ENCODE measurements at places on chromosomes 12 and 14.

GRCh38 chr14:54606178-54606577 is 39.2 kb downstream of the SAMD4A start:
- no peak for DNase-seq

DNA sequence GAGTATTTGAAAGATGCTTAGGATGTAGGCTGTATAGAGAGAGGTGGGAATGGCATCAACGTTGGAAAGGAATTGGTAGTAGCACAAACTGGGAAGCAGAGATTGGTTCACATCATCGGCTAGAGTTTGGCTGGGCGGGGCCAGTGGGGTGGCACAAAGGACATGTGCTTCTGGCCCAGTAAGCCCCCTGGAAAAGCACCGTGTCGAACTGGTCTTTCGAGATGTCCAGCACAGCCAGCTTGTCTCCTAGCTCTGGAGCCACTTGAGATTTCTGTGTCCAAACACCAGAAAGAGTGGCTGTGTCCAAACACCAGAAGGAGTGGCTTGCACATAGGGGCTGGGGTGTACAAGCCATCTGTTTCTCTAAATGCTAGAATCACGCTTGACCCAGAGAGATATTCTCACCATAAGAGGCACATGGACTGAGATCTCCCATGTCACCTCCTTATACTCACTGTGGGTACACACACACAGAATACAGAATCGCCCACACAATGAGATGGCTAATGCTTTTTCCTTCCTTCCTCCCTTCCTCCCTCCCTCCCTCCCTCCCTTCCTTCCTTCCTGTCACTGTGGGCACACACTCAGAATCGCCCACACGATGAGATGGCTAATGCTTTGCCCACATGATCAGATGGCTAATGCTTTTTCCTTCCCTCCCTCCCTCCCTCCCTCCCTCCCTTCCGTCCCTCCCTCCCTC is 41.8 kb upstream of the KCNK13 start:
- DNase-seq, result no peak

DNA sequence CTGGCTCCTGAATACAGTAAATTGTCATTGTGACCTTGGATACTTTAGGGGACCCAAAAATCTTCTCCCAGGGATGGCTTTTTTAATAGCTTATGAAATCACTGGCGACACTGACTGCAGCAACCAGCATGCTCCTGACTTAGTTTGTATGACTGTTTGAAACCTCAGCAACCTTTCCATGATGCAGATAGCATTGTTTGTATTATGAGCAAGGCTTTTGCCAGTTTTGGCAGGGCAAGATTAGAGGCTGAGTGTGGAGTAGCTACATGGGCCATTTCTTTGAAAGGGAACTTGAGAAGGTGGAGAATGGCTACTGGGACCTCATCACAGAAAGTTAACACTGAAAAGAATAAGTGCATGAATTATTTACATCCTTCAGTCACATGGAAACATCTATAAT is 50.9 kb downstream of the SLC4A8 start:
- no peak for DNase-seq

- DNase-seq, result no peak
Observed at GRCh38 chr12:47190905-47191304, 111.1 kb upstream of the AMIGO2 start.

DNA sequence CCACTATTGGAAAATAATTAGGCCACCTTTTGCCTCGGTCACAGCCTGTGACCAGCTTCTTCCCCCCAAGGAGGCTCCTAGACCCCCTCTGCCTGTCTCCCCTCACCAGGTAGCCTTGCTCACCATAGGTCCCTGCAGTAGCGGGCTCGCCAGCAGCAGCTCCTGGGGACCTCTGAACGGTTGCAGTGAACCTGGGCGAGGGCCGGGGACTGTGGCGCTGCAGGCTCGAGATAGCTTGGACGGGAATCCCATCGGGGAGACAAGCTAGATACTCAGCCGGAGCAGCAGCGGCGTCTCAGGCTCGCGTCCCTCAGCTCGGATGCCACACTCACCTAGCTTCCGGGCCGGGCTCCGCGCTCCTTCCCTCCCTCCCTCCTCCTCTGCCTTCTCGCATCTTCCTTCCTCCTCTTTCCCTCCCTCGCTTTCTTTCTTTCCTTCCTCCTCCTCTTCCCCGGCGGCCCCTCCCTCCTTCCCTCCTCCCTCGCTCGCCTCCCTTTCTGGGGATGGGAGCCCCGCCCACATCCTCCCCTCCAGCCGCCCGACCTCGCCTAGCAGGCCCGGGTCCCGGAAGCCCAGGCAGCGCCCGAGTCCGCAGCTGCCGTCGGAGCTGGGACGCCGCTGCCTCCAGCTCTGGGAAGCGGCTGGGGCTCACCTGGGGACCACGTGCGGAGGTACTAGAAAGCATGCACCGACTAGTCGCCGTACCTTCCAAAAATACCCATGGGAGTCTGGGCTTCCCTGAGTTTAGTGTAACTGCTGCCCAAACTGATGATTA is at the start of gene BMP4:
BMP4 (minus strand) TSS at position 399 of the 775 bp plus-strand sequence. CDS start 4,603 bp downstream, outside the sequence.
- no peak for DNase-seq

DNA sequence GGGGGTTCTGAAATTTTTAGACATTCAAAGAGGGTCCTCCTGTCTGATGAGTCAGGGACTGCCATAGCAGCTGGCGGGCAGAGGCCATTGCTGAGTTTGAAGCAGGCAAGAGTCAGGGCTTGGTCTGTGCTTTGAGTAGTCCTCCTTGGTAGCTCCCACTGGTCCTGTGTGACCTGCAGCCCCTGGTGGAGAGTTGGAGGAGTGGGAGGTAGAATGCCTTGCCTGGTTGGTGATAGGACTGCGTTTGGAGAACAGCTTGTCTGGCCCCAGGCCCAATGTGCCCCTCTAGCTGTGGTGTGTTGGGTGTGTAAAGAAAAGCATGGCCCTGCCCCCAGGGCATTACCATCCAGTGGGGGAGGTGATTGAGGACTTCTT is 116.7 kb downstream of the BEGAIN start:
- DNase-seq, result no peak

DNA sequence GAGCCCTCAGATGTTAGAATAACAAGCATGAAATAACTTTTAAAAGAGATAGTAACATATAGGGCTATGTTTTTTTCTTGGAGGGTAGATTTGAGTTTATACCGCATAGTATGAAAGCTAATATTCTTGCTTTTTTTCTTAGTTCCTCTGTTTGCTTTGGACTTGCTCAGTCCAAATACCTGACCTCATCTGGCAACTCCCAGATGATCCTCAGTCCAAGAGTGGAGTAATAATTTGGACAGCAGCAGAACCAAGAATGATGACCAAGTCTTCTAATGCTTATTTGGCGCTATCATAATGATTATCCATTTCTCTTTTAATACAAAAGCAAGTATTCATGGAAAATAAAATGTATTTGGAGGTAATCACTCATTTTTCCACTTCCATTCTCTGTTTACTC is 45.6 kb downstream of the GUCY2C start:
- no peak for DNase-seq

- DNase-seq, result no peak
Observed at GRCh38 chr12:96208346-96208745, 14.2 kb downstream of the ELK3 start.

GRCh38 chr12:77163074-77164038 is 98.0 kb upstream of the E2F7 start:
- DNase-seq, result no peak

DNA sequence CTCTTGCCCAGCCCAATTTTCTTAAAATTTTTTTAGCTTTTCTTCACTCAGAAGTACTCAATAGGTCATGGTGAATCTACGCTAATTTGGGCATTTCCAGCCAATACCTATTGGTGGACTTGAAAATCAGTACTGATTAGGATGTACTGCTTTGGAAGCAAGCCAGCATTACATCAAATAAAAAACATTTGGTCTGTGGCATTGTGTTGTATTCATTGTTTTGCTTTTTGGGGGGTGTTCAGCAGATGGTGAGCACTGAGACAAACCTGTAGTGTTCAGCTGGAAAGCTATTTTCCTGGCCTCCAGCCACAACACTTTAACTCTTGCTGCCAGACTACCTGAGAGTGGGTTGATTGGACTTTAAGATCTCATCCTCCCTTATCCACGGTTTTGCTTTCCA is 4.0 kb downstream of the MAPKAPK5 start:
- DNase-seq, result no peak

DNA sequence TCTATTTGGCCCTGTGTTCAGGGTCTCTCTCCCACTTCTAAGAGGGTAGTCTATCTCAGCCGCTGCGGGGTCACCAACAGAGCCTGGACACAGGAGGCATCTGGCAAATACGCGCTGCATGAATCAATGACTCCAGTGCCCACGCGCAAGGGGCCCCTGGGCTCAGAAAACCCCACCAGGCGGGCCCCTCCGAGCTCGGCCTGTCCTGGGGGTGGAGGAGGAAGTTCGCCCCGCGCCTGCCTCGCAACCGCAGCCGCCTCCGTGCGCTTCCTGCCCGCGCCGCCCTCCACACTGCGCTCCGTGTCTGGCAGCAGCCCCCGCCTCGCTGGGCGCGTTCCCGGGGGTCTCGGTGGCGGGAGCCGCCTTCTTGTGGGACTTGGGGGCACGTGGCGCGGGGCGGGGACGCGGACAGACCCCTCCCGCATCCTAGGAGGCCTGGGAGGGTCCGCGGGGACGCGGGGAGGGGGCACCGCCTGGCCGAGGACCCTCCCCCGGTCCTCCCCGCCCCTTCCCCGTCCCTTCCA is 811 bp upstream of the FBRSL1 start:
- DNase-seq, result no peak

DNA sequence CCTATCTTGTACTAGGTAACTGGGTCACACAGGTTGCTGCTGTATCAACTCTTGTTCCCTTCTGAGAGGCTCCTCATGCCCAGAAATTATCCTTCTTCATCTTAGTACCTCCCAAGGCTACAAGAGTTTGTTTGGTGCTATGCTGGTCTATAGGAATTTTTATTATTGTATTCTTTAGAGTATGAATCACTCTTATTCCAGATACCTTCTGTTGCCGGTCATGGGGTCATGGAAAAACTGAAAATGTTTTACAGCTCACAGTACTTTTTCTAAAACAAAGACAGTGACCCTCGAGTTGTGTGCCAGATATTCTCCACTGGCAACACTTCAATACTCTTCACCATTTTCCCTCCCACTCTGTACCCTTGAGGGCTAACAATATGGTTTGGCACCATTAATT is 1598.0 kb upstream of the TMEM132C start:
- no peak for DNase-seq

DNA sequence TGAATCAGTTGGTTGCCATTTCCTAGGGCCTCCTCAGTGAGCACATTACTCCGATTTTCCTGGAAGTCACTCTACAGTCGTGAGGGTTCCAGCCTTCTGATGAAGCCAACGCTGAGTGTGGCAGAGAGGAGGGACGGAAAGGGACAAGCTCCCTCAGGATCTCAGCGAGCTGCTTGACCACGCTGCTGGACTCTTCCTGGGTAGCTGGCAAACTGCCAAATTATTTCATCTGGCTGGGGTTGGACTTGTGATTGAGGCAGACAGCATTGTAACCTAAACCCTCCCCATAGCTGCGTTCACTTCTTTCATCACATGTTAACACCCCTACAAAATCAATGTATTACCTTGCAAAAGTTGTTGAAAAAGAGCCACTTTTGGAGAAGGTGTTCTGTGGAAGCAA is 69.6 kb upstream of the CHST11 start:
- no peak for DNase-seq

DNA sequence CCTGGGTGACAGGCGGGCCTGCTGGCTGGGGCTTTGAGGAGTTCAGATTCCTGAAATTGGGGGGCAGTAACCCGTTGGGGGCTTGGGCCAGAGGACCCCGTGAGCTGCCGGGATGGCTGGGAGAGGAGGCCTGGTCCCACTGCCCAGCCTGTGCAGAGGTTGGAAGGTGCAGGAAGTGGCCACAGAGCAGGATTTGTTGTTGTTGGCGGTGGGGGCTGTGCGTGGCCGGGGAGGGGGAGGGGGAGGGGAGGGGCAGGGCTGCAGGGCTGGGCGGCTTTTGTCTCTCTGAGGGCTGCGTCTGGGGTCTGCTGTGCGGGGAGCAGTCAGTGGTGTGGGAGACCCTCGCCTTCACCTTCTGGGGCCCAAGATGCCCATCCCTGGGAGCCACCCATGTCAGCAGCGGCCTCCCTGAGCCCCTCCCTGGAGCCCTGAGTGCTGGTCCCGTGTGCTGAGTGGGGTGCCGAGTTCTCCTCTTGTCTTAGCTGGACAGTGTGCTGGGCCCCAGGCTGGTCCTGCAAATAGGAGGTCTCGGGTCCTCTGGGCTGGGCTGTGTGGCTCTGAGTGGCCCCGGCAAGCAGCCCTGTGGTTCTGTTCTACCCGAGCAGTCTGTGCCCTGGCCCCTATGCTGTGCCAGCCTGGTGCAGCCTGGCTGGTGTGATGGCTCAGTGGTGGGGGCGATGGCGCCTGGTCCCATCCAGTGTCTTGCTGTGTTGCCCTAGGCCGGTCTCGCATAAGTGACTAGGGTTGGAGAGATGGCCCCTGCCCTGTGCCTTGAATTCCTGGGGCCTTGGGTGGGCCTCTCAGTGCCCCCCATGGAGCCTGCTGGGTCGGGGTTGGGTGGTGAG is 10.3 kb downstream of the KIF26A start:
- DNase-seq, result no peak

DNA sequence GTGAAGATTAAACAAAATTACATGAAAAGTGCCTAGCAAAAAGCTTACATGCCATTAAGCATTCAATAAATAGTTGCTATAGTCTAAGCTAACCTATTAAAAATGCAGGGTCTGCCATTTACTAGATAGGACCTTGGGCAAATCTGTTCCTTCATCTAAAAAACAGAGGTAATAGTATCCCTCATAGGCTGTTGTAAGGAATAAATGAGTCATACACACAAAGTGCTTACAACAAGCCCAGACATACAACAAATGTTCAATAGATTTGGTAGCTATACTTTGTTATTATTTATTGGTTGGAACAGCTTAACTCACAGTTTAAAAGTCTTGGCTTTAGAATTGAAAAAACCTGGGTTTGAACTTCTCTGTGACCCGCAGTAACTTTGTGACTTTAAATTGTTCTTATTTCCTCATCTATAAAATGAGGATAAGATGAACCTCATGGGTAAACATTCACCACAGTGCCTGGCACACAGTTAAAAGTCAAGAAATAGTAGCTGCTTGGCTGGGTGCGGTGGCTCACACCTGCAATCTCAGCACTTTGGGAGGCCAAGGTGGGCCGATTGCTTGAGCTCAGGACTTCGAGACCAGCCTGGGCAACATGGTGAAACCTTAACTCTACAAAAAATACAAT is 24.7 kb downstream of the HEATR5A start:
- no peak for DNase-seq

DNA sequence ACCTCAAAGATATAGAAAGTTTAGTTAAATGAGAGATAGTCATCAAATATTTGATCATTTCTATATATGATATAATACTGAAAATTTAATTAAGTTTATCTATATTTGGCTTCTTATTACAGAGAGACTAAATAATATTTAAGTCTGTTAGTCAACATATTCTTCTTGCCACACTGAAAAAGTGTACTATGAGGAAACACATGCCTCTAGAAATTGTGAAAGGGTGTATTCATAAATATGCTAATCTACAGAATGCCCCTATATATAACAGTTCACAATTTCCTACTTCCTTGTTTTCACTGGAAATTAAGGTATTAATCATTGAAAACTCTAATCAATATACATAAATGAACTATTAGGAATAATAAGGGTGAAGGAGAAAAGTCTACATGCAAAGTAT is 31.4 kb upstream of the ETV6 start:
- DNase-seq, result no peak

All from esophagus squamous epithelium (tissue), 5 donors.